ENCODE measurements at places on chromosomes 2 and 18.

- DNase-seq = no peak
These were observed 23.7 kb upstream of the MYO5B start for GRCh38 chr18:50218432-50219197.

DNA sequence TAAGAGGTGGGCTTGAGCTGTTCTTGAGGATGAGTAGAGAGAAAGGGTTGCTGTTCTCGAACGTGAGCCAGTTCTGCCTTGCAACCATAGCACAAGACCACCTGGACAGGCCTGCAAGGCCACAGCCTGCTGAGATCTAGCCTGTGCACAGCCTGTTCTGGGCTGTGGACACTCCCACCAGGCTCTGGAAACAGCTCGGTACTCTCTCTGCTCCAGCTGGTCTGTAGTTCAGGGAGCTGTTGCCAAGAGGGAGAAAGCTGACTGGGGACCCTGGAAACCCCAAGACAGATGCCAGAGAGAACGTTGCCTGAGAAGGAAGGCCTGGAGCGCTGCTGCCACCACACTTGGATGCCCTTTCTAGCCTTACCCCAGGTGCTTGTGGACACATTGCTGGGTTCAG lies 69.8 kb downstream of the CTIF start:
- no peak for DNase-seq

GRCh38 chr2:172446474-172447063 lies 19.2 kb downstream of the ITGA6 start:
- DNase-seq = no peak

- no peak for DNase-seq
These were observed 86.5 kb downstream of the UXS1 start for GRCh38 chr2:106107509-106108131.

DNA sequence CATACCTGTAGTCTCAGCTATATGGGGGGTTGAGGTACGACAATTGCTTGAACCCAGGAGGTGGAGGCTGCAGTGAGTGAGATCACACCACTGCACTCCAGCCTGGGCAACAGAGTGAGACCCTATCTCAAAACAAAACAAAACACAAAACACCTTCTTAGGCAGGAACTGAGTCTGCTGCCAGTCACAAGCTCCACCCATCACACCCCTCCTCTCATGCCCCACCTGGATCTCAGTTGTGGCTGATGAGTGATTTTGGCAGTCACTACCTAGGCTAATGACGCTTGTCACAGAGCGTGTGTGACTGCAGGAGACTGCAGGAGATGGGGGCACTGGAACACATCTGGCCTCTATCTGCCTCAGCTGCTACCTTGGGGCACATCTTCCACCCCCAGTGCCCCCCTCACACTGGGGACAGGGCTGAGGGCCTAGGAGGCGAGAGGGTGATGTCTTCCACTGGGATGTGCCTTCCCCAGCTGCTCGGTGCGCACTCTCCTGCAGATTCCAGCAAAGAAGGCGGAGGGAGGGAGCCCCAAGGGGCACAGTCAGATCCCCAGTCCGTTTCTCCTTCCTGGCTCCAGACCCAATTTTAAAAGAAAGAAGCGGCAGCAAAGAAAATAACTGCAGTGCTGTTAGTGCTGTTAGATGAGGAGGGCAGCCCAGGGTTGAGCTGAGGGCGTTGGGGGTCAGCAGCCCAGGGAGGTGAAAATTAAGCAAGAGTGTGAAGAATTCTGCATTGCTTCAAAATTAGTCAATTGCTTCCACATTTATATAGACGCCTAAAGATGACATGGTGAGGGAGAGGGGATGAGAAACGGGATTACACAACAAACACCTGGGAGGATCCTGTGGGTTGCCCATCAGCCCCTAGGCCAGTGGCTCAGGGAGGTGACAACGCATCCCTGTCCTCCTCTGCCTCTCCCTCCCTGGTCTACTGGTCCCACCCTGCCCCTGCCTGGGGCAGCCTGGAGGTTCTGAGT lies 143.6 kb upstream of the HAAO start:
- peak; percentile 37 for DNase-seq

GRCh38 chr18:44705075-44705675 lies 24.5 kb downstream of the SETBP1 start:
- no peak for DNase-seq

- peak; percentile 96 for DNase-seq
These were observed 634.3 kb upstream of the SOX11 start for GRCh38 chr2:5057891-5058351.

DNA sequence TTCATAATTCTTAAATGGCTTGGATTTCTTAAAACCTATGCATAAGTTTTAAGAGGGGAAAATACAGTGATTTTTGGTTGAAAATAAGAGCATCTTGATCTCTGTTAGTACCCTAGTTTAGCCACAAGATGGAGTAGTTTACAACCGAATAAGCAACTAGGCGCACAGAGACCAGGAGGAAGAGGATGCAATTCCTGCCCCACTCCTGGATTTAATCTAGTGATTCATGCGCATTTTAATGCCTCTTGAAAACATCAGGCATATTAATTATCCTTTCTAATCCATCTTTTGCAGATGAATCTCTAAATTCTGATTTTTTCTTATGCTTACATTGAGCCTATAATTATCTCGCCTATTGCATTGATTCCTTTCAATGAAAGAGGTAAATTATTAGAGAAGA lies 76.7 kb downstream of the MRPS9 start:
- peak; percentile 79 for DNase-seq

DNA sequence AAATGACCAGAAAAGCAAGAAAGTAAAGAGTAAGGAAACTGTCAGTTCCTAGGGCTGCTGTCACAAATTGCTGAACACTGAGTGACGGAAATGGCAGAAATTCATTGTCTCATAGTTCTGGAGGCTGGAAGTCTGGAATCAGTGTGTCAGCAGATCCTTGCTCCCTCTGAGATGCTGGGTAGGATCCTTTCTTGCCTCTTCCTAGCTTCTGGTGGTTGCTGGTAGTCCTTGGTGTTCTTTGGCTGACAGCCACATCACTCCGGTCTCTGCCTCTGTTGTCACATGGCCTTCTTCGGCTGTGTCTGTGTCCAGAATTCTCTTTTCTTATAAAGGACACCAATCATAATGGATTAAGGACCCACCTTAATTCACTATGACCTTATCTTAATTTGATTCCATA lies 21.9 kb downstream of the PLEKHB2 start:
- DNase-seq = no peak

- no peak for DNase-seq
These were observed 155.5 kb downstream of the ZFP36L2 start for GRCh38 chr2:43070676-43071502.

GRCh38 chr2:28635191-28635611 lies 116.4 kb upstream of the PPP1CB start:
- no peak for DNase-seq

DNA sequence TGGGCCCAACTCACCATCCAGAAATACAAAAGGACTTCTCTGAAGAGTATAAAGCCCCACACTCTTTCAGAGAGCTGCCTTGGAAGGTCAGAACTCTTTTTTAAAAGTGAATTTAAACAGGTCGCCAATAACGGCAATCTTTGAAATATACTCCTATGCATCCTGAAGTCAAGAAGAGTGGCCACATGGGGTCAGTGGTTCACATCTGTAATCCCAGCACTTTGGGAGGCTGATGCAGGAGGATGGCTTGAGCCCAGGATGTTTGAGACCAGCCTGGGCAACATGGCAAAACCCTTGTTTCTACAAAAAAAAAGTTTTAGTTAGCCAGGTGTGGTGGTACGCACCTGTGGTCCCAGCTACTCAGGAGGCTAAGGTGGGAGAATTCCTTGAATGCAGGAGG lies 68.1 kb upstream of the FZD7 start:
- DNase-seq = no peak
